ENCODE measurements at places on chromosomes 4 and X.

DNA sequence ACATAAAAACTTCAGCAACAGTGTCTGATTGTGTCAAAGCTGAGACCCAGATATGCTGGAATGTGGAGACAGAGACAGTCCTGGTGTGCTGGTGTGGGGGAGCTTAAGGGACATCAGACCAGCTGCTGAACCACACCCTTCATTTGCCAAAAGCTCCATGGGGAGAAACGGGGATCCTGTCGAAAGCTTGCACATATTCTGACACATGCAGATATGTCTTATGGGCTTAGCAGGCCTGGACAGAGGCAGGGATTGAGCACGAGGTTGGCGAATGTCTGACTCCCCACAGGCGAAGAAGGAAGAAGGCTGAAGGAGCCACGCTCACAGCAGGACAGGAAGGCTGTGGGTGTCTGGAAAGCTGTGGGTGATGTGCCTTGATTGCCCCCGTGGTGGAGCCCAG lies 72.1 kb upstream of the ACSL1 start:
- no peak for DNase-seq

DNA sequence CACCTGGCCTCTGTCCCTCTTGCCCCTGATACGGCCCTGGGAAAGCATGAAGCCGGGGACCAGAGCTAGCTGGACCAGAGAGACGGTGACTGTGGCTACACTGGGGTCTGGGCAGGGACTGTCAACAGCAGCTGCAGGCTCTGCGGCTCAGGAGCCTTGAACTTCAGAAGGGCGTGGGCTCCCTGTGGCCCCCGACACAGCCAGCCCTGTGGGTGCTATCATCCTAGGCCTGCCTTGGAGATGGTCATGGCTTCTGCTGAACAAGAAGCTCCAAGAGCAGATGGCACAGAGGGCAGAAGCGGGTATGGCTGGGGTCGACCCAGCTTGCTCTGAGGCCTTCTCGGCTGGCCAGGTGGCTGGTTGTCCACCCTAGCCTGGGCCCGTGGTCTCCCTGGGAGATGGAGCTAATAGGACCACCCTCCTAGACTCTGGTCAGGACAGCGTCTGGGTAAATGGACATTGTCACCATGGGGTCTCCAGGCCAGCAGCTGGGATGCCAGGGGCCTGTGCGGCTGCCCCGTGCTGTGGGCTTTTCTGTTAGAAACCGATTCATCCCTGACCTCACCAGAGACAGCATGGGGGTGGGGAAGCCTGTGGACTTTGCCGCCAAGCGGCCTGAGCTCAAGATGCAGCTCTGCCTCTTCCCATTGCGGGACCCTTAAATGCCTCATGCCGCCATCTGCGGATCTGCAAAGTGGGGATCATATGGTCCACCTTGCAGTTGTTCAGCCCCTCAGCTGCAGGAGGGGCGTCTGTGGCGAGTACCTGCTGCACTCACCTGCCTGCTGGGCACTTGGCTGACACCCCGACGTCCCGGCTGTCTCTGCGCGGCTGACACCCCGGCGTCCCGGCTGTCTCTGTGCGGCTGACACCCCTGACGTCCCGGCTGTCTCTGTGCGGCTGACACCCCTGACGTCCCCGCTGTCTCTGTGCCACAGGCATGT lies 21.1 kb downstream of the CPZ start:
- DNase-seq: no peak

DNA sequence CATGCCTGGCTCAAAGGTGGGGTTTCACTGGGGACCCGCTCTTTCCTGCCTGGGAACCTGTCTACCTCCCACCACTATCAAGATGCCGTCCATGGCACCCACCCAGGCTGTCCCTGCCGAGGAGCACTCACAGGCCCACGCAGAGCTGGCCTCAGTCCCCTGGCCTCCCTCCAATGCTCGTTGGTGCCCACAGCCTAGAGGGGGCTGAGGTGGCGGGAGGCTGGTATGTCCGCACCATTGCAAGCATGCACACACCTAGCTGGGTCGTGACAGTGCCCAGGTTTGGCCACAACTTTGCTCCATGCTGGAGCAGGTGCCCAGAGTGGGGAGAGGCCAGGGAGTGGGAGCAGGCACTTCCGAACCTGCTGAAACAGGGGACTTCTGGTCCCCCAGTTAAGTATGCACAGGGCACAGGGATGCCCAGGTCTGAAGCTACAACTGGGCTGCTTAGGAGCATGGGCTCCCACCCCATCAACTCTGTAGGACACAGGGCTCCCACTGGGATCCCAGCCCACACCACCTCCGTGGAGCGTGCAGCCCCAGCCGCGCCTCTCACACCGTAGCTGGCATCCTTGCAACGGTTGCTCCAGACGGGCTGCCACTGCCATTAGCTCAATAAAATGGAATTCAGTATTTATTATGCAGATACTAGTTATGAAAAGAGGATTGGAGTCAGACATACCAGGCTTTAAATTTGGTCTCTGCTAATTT lies 1376.1 kb upstream of the TENM3 start:
- no peak for DNase-seq

DNA sequence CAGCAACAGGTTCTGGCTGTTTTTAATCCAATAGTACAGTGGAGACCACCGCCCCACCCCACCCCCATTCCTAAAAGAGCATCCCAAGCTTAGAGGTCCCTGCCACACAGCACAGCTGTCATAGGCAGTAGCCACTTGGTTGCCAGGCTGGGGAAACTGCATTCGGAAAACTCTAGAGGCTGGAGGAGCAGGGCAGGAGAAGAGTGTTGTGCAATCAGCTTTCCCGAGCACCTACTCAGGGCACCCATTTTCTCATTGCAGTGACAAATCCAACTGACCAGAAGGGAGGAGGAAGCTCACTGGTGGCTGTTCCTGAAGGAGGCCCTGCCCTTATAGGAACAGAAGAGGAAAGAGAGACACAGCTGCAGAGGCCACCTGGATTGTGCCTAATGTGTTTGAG lies 1.1 kb downstream of the CXCL1 start:
- DNase-seq: no peak

DNA sequence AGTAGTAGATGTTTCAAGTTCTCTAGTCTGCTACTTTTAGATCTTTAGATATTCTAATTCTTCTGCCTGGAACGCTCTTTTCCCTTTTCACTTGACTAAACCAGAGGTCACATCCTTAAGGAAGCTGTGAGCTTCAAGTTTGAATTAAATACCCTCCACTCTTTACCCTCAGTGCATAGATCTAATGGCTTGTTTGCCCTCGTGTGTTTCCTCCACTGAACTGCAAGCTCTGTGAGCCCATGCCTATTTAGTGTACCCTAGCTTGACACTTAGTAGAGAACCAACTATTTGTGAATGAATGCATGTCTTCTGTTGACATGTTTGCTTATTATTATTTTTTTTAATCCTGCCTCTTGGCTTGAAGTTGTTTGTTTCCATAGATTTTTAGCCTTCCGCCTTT lies 138.3 kb downstream of the PDE5A start:
- peak; percentile 27 for DNase-seq

DNA sequence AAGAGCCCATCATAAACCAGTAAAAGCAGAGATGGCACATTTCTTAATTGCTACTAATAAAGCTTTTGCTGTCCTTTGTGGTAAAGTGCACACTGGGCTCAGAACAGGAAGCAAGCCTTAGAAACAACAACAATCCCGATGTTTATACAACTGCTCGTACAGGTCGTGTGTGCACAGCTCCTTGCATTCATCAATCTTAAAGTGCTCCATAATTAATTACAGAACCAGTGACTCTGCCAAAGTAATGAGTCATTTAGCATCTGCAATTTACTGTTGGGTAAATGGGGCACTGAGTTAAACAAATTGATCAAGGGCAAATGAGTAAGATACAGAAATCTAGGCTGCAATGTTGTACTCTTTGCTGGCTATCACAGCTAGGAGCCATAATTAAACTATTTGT lies 61.3 kb upstream of the TXK start:
- DNase-seq: peak; percentile 17

DNA sequence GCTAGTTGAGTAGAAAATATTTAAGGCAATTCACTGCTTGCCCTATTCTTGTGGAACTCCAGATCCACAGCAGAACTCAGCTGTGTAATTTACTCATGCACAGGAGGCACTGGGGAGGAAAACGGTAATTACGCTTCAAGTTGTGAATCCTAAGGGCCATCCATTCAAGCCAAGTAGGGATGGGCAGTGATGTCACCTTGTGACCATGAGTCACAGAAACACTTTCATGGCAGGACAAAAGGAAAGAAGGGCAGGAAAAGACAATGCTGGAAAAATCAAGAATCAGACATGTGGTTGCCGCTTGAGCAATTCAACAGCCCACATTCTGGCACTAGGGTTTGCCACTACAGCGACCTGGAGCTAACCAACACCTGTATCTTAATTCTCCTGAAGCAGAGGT lies 1.4 kb downstream of the PAQR3 start:
- DNase-seq: peak; percentile 9

GRCh38 chr4:5826437-5827107 lies 66.3 kb downstream of the CRMP1 start:
- no peak for DNase-seq

DNA sequence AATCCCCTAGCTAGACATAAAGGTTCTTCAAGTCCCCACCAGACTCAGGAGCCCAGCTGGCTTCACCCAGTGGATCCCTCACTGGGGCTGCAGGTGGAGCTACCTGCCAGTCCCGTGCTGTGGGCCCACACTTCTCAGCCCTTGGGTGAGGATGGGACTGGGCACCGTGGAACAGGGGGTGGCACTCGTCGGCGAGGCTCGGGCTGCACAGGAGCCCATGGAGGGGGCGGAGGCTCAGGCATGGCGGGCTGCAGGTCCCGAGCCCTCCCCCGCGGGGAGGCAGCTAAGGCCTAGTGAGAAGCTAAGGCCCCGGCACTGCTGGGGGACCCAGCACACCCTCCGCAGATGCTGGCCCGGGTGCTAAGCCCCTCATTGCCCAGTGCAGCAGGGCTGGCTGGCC lies 16.1 kb upstream of the ACSL4 start:
- no peak for DNase-seq

DNA sequence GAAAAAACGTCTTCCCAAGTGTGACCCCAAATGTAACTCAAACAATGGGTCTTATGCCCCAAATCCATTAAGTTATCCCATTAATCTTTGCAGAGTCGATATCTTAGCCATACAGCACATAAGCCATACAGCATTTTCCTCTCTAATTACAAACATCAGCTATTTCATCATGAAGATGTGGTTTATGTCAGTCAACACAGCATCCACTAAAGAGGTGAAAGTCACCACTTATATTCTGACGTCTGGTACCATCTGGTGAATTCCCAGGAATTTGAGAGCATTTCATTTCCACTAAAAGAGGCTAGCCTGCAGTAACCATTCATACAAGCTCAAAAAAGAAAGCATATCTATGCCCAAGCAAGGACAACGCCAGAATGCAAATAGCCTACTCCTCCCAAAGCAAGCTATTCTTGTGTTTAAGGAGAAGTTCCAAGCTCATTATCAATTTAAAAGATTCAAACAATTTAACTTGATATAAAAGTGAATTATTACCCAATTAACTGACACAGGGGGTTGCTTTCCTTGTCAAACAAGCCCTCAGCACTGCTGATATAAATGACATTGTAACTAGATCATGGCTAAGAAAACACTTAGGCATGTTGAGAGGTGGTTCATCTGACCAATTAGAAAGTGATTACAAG lies 203.3 kb downstream of the ANTXR2 start:
- DNase-seq: no peak

DNA sequence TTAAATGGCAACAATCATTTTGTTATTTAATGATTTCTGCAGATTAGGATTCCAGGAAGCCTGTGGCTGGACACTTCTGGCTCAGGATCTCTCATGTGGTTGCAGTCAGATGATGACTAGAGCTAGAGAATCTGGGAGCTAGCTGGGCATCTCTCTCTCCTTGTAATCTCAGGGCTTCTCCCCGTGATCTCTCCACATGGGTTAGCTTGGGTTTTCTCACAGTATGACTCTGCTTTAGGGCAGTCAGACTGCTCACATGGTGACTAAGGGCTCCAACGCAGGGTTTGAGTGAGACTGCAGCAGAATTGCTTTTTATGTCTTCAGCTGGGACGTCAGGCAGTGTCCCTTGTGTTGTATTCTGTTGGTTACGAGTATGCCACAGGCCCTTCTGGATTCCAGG lies 361.4 kb downstream of the CBLL2 start:
- DNase-seq: peak; percentile 88

- no peak for DNase-seq
Measured at GRCh38 chrX:109966246-109966645, 36.7 kb upstream of the TMEM164 start.

DNA sequence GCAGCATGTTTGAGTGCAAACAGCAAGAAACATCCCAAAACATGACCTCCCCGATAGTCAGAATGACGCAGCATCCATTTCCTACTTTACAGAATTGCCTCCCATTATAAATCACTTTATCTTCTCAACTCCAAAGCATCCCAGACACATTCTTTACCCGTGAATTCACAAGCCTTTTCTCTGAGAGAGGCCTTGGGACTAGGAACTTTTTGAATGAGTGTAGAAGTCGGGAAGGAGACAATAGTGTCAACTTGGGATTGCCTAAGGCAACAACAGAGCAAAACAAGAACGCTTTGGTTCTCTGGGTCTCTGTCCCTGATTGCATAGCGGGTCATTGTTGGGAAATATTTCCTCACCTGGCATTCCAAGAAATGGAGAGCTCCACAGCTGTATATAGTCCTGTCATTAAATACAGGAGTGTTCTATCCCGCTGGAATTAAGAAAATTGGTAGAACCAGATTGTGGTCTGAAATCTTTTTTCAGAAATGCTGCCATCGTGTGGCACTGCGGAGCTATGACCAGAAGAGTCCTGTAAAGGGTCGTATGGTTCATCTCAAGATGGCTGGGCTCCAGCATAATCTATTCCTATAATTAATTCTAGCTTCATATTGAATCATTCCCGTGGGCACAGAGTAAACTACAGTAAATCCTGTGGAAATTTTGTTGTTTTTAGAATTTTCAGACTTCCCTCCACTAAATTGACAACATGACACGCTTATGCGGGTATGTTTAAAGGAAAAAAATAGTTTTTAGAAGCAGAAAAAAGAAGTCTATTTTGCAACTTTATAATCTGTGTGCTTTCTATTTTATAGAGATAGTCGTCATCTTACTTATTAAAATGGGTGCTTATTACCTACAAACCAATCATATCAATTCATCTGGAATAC lies 2.0 kb upstream of the SPP1 start:
- peak; percentile 83 for DNase-seq

DNA sequence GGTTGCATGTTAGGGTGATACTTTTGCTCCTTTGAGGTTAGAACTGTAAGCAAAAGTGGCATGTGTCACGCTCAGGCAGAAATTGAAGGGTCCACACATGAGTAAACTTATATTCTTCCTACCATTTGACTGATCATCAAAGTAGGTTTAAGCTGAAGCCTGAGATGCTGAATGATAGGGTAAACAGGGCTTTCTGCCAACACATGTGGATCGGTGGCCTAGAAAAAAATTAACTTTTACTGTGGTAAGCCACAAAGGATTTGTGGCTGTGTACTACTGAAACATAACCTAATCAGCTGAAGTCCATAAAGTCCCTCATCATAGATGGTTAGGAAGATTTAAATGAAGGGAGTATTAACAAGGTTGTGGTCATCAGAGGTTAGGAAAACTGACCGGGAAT lies 1070.1 kb downstream of the STPG2 start:
- no peak for DNase-seq

DNA sequence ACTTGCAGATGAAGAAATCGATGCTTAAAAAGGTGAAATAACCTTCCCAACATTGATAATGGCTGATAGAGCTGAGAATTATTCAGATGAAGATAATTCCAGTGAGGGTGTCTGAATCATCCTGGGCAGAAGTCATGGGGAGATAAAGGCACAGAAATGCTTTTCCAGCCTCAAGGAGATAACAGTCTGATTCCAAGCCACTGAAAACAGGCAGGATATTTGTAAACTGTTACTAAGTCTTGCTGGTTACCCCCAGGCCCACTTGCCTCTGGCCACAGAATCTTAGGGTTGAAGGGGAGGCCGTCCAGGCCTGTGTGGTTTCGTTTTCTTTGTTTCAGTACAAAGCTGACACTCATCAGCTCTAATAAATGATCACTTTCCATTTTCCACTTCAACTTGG lies 158.5 kb downstream of the SH3KBP1 start:
- DNase-seq: no peak

Measured in fibroblast of skin of back (primary cell).